ENCODE measurements at places on chromosomes 11 and 22.

DNA sequence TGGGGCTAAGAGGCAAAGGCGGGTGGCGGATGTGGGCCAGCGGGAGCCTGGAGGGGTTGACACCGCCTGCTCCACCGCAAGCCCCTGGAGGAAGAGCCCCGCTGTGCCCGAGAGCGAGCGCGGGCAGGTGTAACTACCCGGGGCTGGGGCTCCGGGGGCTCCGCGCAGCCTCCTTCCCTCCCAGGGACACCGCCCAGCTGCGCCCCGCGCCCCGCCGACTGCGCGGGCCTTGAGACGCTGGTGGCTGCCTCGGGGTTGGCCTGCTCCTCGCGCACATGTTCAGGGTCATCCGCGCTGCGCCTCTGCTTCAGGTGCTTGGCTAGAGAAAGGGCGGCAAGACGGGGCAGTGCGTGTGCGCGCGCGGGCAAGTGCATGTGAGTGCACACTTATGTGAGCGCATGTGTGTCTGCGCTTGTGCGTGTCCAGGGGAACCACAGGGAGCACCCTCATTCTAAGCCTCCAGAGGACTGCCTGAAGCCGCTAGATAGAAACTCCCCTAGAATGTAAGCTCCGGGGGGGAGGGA lies 197.5 kb upstream of the TMEM45B start:
- DNase-seq = no peak

DNA sequence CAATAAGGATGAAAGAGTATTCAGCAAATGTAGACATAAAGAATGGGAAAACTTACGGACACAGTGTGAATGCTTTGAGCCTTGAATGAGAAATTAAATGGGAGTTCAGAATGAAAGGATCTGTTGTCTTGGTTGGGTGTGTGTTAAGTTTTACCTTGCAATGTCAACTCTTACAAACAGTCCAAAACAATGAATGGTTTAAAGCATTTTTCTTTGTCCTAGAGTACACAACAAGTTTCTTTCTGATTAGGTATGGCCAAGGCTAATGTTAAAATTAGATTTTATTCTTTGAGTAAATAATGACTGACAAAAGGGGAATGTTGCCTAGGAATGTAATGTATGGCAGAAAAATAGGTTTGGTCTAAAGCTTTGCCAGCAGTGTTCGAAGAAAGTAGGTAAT lies 2.5 kb downstream of the PTS start:
- DNase-seq = no peak

GRCh38 chr11:2325719-2326118 lies 23.9 kb downstream of the TSPAN32 start:
- no peak for DNase-seq

GRCh38 chr11:20966489-20966888 lies 297.1 kb downstream of the NELL1 start:
- no peak for DNase-seq

GRCh38 chr11:109957601-109958000 lies 135.6 kb upstream of the ZC3H12C start:
- DNase-seq = no peak

DNA sequence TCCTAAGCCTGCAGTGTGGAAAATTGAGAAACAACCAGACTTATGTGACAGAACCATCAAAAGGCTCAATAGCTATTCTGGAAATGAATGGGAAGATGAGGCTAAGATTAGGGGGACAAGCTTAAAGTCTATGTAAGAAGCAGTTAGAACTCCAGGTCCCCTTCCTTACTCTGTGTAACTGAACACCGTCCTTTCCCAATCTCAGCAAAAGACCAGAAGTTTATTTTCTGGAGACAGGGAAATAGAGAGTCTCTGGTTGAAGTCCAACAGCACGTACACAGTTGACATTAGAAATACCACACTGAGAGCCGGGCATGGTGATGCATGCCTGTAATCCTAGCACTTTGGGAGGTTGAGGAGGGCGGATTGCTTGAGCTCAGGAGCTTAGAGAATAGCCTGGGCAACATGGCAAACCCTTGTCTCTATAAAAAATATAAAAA lies 93.9 kb downstream of the CD44 start:
- no peak for DNase-seq

DNA sequence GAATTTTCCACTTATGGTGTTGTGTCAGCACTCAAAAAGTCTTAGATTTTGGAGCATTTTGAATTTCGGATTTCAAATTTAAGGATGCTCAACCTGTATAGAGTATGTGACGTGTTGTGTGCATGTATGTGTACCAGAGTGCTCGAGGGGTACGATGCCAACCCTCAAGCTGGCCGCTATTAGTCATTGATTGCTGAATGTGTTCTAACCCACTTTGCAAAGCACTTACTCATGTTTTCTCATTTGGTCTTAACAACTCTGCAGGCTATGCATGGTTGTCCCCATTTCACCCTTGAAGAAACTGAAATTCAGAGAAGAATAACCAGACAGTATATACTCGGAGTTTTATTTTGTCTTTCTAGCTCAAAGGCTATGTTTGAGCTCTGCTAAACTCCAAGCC lies 196.4 kb upstream of the TENM4 start:
- no peak for DNase-seq

DNA sequence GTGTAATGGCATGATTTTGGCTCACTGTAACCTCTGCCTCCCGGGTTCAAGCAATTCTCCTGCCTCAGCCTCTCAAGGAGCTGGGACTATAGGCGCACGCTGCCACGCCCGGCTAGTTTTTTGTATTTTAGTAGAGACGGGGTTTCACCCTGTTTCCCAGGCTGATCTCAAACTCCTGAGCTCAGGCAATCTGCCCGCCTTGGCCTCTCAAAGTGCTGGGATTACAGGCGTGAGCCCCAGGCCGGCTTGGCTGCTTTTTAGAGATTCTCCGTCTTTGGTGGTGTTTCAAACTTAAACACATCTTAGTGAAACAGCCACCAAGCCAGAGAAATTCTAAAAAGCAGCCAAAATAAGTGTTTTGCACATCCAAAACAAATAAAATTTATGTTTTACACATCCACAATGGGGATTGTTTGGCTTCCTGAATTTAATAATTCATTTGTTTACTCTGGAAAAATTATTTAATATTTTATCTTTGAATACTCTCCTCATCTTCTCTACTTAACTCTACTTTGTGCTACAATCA lies 18.4 kb downstream of the BCL2L13 start:
- no peak for DNase-seq

DNA sequence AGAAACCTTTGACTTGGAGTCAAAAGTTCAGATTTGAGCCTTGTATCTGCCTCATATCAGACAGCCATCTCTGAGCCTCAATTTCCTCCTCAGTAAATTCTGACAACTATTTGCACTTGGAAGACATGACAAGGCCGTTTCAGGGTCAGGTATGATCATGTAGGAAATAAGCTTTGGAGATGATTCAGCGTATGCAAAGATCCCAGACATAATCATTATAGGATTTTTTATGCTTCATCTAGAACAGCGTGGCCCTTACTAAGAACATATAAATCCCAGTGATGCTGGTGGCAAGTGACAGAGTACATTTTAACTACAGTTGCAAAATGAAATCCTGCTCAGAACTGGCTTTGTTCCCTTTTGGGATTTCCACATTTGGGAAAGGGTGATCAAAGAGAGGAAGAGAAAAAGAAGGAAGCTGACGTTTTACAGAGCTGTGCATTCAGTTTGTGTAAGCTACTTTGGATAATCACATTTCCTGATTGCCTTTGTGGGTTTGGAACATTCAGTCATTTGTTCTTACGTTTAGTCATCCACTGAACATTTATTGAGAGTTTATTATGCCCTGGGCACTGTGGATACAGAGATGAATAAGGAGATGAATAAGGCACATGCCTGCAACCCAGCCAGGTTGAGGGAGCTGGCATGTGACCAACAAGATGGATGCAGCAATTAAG lies 81.9 kb upstream of the HEPHL1 start:
- DNase-seq = no peak

DNA sequence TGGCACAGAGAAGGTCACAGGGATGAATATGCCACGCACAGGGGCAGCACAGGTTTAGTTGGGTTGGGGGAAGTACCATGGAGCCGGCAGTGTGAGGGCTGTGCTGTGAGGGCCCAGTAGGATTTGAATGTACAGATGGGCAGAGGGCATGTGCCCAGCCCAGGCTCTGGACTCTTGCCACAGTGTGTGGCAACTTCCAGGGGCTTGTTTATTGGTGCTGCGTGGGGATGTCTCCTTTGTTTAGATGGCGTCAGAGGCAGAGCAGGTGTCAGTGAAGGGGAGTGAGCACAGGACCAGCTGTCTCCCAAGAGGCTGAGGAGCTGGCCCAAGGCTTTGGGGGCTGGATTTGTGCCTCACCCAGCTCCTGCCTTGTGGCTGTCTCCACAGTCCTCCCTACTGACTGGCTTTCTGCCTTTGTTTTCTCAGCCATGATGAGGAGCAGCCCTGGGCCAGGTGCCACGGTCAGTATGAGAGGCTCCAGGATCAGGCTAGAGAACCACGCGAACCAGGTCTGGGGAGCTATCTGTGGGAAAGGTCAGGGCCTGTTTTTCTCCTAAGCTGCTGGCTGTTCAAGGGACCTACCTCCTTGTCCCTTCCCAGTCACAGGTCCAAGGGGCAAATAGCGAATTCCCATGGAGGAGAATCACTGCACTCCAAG lies 21.9 kb downstream of the SUN2 start:
- no peak for DNase-seq

- peak; percentile 92 for DNase-seq
Observed at GRCh38 chr22:38056969-38057891, at the start of gene PICK1. TSS of gene PICK1 (plus strand) at chr22:38057404. CDS start at chr22:38057810, 406 bp downstream.
